ENCODE measurements at places on chromosomes 4 and X. TPM values are rescaled to one million over a fixed set of nuclear protein-coding genes. Genes with fewer than 3 reads are reported as not detected.

DNA sequence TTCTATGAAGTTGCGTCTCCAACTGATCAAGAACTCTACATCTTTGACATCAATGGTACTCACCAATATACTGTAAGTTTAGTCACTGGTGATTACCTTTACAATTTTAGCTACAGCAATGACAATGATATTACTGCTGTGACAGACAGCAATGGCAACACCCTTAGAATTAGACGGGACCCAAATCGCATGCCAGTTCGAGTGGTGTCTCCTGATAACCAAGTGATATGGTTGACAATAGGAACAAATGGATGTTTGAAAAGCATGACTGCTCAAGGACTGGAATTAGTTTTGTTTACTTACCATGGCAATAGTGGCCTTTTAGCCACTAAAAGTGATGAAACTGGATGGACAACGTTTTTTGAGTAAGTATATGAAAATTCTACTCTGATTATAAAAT lies 162.3 kb downstream of the DCTD start:
- H3K4me1 ChIP-seq: no peaks in the 10 kb centered on the region
- peaks cover 2% of the 10 kb centered on the region for H3K27me3 ChIP-seq
- no peak overlapping the region for H3K27ac ChIP-seq
- H3K4me3 ChIP-seq: no peak overlapping the region
- DNase-seq: no peak
- H3K36me3 ChIP-seq: no peaks in the 10 kb centered on the region

- no peaks in the 10 kb centered on the region for H3K36me3 ChIP-seq
- H3K27ac ChIP-seq: no peak overlapping the region
- H3K4me1 ChIP-seq: no peaks in the 10 kb centered on the region
- DNase-seq: no peak
- H3K27me3 ChIP-seq: peaks cover 3% of the 10 kb centered on the region
These were observed 48.4 kb downstream of the HSD17B13 start for GRCh38 chr4:87274327-87274726.

DNA sequence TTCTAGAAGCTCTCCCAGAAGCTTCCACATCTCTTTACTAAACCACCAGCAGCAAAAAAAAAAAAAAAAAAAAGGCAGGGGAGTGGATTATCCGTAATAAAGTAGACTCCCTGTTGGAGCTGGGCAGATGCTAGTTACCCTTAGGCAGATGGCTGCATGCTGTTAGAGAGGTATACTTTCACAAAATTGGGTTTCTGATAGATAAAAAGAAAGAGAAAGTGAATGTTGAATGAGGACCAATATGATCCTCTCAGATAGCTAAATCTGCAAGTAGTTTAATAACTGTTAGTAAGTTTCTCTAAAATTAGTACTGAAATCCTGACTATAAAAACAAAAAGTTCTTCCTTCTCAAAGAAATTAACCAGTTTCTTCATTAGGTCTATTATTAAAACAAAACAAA lies 195.4 kb downstream of the ANAPC10 start:
- no peaks in the 10 kb centered on the region for H3K4me1 ChIP-seq
- H3K36me3 ChIP-seq: no peaks in the 10 kb centered on the region
- no peak overlapping the region for H3K27ac ChIP-seq
- H3K27me3 ChIP-seq: no peaks in the 10 kb centered on the region
- H3K4me3 ChIP-seq: no peak overlapping the region

DNA sequence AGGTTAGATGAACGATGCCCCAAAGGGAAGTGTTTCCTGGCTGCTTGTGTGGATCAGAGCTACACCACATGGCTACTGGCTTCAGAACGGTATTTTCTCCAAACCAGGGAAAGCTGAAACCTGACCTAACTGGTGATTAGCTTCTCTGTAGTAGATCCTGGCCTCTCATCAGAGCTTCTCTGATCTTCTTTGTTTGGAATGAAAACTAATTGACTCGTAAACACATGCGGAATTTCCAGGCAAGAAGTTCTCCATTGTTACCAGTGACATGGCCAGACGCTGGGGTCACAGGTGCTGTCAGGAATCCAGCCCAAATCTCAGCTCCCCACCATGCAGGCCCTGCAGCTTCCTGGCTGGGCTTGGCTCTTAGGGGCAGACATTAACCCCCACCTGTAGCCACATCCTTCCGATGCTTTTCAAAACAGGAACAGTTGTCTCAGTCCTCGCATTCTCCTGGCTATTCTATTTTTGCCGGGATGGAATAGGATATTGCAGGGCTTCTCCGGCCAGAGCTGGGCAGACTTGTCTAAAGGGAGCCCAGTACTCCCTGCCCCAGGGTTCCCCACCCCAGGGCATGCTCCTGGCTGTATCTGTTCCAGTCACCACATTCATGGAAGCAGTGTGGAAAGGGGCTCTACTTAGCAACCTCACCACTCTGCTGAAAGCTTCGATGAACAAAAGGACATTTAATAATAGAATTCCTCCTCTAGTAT lies 305.4 kb upstream of the F9 start:
- no peak for DNase-seq
- H3K27me3 ChIP-seq: no peaks in the 10 kb centered on the region

GRCh38 chr4:20676501-20677197 lies 23.6 kb upstream of the PACRGL start:
- no peaks in the 10 kb centered on the region for H3K36me3 ChIP-seq
- no peaks in the 10 kb centered on the region for H3K4me1 ChIP-seq
- H3K4me3 ChIP-seq: no peak overlapping the region

DNA sequence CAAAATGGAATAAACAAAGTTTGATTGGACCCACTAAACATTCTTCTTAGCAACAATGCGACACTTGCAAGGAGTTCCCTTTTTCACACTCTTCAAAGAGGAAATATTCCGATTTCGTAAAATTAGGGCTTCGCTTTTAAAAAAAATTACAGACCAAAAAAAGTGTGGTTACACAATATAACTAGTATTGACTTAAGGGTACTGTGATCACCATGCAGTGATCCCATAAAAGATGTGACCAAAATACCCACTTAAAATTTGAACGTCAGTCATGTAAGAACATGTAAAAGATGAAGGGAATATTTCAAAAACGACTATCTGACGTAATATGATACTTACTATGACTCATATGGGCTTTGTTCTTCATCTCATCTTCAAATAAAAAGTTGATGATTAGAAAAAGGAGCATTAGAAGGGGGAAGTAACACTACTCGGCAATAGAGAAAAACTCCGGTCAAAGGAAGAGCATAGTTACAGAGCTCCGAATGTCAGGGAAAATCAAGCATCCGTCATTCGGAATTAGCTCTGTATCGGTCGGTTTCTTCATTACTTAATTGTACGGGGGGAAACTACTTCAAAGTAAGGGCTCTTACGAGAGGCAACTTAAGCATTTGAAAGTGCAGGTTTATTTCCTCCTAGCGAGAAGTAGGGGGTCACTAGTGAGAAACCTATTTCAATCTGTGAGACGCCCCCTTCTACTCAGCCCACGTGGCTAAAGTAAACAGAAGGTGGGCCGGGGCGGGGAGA lies 1.3 kb upstream of the TET2 start:
- DNase-seq: no peak
- peaks cover 36% of the 10 kb centered on the region for H3K4me1 ChIP-seq
- no peaks in the 10 kb centered on the region for H3K27me3 ChIP-seq
- H3K27ac ChIP-seq: peak overlapping the region; percentile 99

GRCh38 chr4:5517372-5517771 lies 191.0 kb downstream of the EVC2 start:
- peaks cover 1% of the 10 kb centered on the region for H3K27me3 ChIP-seq
- no peak overlapping the region for H3K27ac ChIP-seq
- H3K4me3 ChIP-seq: no peak overlapping the region
- H3K4me1 ChIP-seq: no peaks in the 10 kb centered on the region

DNA sequence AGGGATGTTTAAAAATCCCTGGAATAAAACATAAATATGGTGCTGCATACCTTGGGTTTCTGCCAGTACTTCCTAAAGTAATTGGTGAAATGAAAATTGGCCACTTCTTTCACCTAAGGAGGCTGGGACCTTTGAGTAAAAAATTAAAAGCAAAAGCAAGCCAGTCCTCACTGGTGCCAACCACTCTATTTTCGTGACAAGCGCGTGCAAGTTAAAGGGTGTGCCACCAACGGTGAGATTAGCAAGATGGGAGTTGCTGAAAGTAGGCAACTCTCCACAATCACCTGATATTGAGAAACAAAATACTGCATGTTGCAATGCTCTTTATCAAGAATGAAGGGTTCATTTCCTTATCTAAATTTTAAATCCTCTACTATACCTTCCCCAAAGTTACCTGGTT lies 19.7 kb upstream of the RTL9 start:
- H3K4me1 ChIP-seq: peaks cover 7% of the 10 kb centered on the region
- peaks cover 2% of the 10 kb centered on the region for H3K27me3 ChIP-seq
- no peak overlapping the region for H3K27ac ChIP-seq
- DNase-seq: no peak
- H3K4me3 ChIP-seq: no peak overlapping the region

GRCh38 chr4:100428051-100428450 lies 89.8 kb downstream of the EMCN start:
- no peak overlapping the region for H3K4me3 ChIP-seq
- DNase-seq: no peak
- H3K27ac ChIP-seq: no peak overlapping the region
- peaks cover 5% of the 10 kb centered on the region for H3K27me3 ChIP-seq
- no peaks in the 10 kb centered on the region for H3K4me1 ChIP-seq

- no peak overlapping the region for H3K4me3 ChIP-seq
- DNase-seq: no peak
- H3K36me3 ChIP-seq: no peaks in the 10 kb centered on the region
- H3K4me1 ChIP-seq: peaks cover 3% of the 10 kb centered on the region
These were observed 37.9 kb downstream of the EREG start for GRCh38 chr4:74402692-74403456.

GRCh38 chr4:142777045-142777743 lies 68.9 kb downstream of the INPP4B start:
- no peak for DNase-seq
- H3K36me3 ChIP-seq: no peaks in the 10 kb centered on the region
- no peak overlapping the region for H3K4me3 ChIP-seq
- H3K27ac ChIP-seq: no peak overlapping the region
- no peaks in the 10 kb centered on the region for H3K4me1 ChIP-seq

MID1 gene
- total RNA-seq: 0.27 TPM

RASSF6 gene
- total RNA-seq: not detected

UCHL1 gene
- total RNA-seq: 1.1 TPM

EGF gene
- total RNA-seq: not detected

L1CAM gene
- 0.45 TPM for total RNA-seq
